ENCODE measurements at places on chromosomes 6 and 20.

DNA sequence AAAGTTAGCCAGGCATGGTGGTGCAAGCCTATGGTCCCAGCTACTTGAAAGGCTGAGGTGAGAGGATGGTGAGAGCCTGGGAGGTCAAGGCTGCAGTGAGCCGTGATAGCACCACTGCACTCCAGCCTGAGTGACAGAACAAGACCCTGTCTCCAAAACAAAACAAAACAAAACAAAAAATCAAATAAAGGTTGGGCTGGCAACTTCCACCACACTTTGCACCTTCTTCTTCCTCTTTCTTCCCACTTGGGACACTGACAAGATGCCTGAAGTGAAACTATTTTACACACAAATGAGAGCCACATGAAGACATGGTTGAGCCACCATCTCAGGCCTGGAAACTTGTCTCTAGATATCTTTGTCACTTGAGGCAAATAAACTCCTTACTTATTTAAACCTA, 53.8 kb upstream of the CCDC28A start:
- DNase-seq: no peak

GRCh38 chr20:13337090-13337784, 116.2 kb downstream of the ISM1 start:
- no peak for DNase-seq

GRCh38 chr6:162032620-162033019, 694.9 kb downstream of the PRKN start:
- peak; percentile 51 for DNase-seq

DNA sequence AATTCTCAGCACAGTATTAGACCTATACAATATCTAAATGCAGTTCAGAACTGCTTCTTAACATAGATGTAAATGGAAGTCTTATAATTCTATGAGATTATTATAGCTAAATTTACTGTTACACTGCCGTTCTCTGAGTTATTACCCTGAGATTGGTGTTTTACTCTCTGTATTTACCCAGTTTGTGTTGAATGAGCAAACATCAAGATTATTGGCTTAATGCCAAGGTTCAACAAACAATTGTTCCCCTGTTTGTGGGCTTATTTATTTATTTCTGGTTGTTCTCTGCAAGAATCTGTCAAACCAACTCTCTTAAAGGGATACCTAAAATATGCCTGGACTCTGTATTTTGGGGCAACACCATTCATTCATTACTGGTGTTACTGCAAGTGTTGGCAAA, 5.2 kb upstream of the STMND1 start:
- DNase-seq: no peak

DNA sequence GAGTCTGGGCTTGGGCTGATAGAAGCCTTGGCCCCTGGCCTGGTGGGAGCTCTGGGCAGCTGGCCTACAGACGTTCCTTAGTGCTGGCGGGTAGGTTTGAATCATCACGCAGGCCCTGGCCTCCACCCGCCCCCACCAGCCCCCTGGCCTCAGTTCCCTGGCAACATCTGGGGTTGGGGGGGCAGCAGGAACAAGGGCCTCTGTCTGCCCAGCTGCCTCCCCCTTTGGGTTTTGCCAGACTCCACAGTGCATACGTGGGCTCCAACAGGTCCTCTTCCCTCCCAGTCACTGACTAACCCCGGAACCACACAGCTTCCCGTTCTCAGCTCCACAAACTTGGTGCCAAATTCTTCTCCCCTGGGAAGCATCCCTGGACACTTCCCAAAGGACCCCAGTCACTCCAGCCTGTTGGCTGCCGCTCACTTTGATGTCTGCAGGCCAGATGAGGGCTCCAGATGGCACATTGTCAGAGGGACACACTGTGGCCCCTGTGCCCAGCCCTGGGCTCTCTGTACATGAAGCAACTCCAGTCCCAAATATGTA, 957 bp upstream of the VEGFA start:
- DNase-seq: no peak

DNA sequence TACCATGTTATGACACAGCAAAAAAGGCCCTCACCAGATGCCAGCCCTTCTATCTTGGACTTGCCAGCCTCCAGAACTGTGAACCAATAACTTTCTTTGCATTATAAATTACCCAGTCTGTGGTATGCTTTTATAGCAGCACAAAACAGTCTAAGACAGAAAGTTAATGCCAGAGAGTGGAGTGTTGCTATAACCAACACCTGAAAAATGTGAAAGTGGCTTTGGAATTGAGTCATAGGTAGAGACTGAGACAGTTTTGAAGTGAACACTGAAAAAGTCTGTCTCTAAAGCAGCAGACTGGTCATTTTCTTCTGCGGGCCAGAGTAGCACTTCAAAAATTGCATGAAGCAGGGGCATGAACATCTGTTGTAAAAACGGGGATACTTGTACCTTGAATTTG, 28.0 kb upstream of the ASIP start:
- no peak for DNase-seq

GRCh38 chr6:167766986-167767714, 59.6 kb upstream of the AFDN start:
- no peak for DNase-seq

GRCh38 chr6:39665861-39666260, 59.3 kb downstream of the KIF6 start:
- DNase-seq: no peak

DNA sequence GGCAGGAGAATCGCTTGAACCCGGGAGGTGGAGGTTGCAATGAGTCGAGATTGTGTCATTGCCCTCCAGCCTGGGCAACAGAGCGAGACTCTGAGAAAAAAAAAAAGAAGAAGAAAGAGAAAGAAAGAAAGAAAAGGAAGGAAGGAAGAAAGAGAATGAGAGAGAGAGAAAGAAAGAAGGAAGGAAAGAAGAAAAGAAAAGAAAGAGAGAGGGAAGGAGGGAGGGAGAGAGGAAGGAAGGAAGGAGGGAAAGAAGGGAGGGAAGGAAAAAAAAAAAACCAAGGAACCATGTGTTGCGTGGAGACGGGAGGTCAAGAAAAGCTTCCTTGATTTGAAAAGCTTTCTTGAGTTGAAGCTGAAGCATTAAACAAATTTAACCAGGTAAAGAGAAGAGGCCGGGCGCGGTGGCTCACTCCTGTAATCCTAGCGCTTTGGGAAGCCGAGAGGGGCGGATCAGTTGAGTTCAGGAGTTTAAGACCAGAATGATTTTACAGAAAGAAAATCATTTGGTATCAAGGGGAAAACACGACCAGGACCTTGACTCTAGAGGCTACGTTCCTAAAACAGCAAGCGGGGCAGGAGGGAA, 90.5 kb upstream of the PRSS16 start:
- no peak for DNase-seq

GRCh38 chr6:152312434-152312833, 324.7 kb downstream of the SYNE1 start:
- no peak for DNase-seq

DNA sequence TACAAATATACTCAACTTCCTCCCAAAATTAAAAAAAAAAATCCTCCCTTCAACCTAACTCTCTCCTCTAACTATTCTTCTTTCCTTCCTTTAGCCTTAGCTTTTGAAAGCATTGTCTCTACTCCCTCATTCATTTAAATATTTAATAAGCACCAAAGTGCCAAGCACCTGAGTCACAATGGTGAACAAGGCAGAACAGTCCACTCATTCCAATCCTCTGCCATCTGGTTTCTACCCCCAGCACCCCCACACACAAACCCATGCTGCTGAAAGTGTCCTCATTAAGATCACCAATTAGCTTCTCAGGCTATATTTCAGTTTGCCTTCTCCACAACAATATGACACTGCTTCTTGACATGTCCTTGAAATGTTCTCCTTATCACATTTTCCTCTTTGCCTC, 76.3 kb downstream of the DTNBP1 start:
- DNase-seq: no peak

DNA sequence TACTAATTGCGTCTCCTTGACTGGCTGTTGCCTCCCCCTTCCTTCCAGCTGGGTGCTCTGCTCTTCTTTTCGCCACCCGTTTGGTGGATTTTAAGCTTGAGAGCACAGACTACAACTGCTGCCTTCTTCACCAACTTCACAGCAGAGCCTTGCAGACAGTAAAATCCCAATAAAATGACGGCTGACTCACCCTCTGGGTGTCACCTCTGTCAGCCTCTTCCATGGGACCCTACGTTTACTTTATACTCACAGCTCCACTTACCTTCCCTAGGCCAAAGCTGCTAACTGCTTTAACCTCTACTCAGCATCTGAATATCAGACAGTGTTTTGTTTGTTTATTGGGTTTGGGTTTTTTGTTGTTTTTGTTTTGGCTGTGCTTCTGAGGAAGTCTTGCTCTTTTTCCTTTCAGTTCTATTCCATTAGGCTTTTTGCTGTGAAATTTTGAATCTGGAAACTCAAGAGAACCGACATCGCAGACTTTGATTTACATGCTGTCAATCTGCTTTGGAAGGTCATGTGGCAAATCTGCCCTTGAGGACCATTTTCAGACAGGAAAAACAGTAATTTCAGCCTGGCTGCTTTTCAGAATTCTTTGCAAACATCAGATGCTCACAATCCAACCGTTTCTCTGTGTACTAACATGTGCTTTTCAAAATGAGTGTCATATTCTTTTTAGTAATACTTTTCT, 2.4 kb downstream of the AGPAT4 start:
- DNase-seq: no peak

DNA sequence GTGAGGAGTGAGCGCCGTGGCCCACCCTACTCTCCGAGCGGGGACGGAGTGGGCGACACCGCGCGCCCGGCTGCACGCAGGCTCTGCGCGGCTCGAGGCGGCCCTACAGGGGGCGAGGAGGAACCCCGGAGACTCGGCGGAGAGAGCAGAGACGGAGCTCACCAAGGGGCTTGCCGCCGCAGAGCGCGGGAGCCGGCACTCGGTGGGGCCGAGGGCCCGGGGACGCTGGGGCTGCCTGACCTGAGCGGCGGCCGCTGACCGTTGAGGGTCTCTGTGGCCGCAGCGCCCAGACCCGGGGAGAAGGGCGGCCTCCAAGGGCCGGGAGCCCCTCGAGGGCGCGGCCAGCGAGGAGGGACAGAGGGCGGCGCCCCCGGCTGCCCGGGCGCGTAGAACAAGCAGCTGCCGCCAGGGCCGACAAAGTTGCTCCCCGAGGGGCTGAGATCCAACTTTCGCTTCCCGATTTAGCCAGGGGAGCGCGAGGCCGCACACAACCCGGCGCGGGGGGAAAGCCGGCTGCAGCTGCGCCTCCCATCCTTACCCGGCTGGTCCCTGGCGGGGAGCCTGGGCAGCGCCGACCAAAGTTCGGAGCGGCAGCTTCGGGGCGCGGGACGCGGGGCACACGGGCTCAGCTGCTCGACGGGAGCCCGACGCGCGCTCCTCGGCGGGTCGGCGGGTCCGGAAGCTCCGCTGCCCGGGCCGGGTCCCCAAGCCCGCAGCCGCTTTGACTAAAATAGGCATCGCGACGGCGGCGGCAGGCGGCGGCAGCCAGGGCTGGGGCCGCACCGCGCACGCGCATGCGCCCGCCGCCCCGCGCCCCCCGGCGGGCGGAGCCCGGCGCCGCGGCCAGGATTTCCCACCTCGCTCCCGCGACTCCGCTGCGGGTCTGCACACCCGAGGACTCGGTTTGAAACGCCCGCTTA, 43.1 kb downstream of the POPDC3 start:
- no peak for DNase-seq

GRCh38 chr20:40942775-40943174, 85.8 kb upstream of the TOP1 start:
- DNase-seq: no peak

- peak; percentile 71 for DNase-seq
These were observed 67.4 kb downstream of the MOXD1 start for GRCh38 chr6:132333639-132334520.

DNA sequence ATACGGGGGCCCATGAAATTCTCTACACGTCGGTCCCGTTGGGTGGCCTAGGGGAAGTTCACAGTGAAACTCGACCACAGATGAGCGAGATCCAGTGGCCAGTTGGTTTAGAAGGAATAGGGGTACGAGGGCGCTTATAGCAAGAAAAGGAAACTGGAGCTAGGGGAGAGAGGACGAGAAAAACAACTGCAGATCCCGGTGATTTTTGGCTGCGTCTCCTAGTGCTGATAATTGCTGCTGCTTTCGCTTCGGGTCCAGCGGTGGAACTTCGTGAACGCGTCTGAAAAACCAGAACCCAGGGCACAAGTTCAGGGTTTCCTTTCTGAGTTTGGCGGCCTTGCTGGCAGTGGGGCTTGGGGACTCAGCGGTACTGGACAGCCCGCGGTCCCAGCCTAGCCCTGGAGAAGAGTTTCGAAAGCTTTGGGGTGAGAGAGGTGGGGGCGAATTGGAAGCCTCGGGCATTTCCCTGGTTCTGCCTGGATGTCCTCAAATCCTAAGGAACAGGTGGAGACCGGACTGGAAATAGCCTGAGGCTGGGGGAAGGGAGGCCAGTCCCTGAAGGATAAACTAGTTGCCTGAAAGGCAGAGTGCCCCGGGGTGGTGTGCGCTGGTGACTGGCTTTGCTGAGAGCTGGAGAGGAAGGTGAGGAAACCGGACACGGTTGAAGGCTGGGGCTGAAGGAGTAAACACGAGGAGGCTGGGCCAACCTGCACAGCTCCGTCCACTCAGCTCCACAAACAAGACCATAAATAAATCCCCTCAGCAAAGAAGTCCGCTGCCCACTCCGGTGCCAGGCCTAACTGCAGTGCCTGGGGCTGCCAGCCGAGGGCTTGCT, 793 bp downstream of the GMPR start:
- DNase-seq: no peak

- DNase-seq: no peak
These were observed 113.5 kb downstream of the CD83 start for GRCh38 chr6:14231071-14231483.

DNA sequence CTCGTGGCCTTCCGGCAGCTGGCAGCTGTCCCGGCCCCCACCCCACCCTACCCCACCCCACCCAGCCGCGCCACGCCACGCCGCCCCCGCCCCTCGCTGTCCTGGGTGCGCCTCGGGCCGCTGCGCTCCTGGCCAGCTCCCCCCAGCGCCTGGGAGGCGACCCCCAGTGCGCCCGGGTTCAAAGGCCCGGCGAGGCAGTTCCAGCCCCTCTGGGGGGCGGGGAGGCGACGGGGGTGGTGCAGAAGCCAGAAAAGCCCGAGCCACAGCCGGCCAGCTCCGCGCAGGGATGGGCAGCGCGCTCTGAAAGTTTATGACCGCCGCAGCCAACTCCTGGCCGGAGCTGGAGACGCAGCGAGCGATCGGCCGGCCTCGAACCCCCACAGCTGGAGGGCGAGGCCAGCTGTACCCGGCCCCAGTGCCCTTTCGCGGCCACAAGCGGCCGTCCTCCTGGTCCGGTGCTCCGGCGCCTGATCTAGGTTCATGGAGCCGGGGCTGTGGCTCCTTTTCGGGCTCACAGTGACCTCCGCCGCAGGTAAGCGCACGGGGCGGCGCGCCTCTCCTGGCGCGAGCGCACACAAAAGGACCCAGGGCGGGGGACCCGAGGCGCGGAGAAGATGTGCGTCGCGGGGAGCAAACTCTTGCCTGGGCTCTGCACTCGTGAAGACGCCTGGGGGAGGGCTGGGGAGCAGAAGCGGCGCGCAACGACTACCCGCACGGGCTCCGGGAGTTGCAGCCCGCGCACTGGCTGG, at the start of gene EDN3:
Gene EDN3 (plus strand): TSS at position 279 of the 749 bp plus-strand sequence. CDS start 202 bp downstream, at position 481.
- no peak for DNase-seq

All from non-pigmented ciliary epithelial cell (primary cell).